Pons (tissue), 1 donor: ENCODE measurements at places on chromosomes 6 and 20.

DNA sequence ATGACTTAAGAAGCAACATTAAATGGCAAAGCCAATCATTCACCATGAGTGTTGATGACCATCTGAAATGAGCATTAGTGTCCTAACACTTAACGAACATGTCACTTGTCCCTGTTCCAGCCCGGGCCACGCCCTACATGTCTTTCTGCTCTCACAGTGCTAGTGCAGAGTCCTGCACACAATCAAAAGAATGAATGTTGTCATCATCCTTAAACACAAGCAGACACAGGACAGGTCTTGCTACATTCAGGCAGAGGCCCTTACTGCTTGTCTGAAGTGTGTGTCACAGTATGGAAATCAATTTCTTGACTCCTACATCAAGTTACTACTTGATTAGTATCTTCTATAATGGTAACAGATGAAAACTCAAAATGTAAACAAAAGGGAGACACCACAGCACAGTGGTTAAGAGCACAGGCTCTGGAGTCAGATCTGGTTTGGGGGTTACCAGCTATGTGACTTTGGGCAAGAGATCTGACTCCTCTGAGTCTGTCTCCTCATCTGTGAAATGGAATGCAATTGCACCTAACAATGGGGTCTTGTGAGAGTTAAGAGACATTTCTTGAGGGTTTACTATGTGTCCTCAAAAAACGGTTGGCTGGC is 17.4 kb downstream of the UBE2V1 start:
- no peak for DNase-seq

DNA sequence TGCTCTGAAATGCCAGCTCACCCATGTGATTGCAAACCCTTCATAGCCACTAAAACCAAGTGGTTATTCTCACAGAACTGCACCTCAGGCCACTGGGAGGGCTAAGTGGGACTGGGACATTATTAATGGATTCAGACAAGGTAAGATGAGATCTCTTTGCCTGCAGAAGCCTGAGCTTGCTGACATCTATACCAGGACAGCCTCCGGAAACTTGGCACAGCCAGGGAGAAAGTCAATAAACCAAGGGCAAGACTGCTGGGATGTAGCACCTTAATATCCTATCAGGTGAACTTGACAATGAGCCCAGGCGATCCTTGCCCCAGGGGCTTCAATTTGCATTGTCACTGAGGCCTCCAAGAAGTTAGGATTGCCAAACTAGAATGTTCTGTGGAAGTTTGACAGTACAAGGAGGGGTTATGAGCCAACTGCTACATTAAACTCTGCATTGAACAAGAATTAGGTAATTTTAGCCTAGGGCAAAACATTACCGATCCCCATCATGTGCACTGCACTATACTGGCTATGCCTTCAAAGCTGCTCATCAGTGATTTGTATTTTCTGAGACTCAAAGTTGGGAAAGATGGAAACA is 60.1 kb upstream of the RALGAPA2 start:
- no peak for DNase-seq

DNA sequence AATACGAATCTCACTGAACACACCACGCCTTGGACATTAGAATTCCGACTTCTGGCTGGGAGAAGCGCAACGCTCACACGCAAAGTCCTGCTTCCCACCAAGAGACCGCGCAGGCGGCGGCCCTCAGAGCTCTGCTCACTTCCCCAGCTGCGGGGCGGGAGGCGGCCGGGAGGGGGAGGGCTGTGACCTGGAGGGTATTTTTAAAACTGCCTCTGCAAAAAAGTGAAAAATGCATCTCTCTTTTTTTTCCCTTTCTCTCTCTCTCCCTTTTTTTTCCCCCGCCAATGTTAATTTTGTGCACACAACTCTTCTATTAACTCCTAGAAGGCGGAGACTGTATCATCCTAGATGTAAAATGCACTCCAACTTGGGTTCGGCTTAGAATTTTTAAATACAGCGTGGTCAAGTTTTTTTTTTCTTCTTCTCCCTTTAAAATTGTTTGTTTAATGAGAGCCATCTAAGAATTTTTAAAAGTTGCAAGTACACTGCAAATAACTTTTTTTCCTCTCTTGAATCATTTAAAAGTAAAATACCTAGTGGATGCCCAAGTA is 66.4 kb downstream of the STX11 start:
- no peak for DNase-seq

DNA sequence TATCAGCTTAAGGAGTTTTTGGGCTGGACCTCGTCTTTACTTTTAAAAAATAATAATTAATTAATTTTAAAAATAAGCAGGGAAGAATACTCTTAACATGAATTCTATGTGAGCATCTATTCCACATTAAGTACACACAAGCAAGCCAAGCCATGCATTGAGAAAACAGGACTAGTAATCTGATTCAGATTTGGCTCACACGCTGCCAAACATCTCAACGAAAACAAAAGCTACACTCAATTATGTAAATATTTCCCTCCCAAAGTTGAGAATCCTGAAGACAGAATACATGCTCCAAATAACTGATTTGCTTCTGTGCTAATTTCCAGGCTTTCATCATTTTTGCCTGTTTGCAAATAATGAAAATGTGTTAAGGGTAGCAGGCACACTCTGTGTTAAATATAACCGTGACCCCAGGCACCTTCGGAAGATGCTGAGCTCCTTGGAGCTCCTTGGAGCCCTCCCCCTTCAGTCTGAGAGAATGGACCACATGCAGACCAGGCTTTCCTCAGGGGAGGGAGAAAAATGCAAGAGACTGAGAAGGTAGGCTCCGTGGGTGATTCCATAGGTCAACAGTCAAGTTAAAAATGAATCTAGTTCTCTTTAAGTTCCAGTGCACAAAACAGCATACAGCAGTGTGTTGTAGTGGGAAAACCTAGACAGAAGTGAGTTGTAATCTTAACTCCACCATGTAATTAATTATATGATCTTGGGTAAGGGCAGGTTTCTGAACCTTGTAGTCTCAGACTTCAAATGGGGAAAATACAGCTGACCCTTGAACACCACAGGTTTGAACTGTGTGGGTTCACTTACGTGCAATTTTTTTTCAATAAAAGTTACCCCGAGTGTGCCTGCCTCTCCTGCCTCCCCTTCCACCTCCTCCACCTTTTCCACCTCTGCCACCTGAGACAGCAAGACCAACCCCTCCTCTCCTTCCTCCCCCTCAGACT is 161.3 kb upstream of the RREB1 start:
- DNase-seq = no peak

DNA sequence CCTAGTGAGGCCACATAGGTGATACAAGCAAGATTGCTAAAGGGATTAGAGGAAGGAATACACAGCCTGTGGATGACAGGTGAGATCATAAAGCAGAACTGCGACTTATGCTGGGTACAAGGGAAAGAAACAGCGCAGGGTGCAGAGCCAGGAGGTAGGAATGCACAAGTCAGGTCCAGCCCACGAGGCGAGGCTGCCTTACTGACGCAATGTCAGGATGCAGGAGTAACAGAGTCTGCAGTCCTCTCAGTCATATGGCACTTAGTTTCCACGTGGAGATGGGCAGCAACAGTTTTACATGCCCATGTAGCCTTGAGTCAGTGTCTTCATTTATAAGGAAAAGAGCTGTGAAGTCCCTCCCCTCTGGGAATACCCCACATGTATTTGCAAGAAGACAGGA is 210.9 kb downstream of the SYNE1 start:
- DNase-seq = no peak

GRCh38 chr6:72560721-72561593 is 60.9 kb upstream of the KCNQ5 start:
- DNase-seq = no peak

GRCh38 chr6:10413262-10413849 is 1.5 kb downstream of the TFAP2A start:
- DNase-seq = no peak

GRCh38 chr6:106608080-106608668 is 21.1 kb downstream of the RTN4IP1 start:
- DNase-seq = peak; percentile 42

GRCh38 chr6:108673153-108673552 is 112.4 kb downstream of the FOXO3 start:
- no peak for DNase-seq

DNA sequence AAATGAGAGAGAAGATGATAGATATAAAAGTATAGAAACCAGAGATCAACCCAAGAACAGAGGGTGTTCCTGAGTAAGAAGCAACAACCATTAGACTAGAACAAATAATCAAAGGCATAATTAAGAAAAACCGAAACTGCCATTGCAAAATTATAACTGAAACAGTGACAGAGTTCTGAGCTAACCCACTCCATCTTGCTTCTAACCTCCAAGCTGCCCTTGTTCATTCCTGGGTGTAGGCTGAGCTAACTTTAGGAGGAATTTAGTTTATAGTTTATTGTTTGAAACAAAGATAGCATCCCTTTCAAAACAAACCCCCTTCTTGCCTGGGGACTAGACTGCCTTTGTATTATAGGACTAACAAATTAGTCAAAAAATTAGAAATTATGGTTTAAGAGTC is 56.1 kb upstream of the PRND start:
- DNase-seq = no peak

DNA sequence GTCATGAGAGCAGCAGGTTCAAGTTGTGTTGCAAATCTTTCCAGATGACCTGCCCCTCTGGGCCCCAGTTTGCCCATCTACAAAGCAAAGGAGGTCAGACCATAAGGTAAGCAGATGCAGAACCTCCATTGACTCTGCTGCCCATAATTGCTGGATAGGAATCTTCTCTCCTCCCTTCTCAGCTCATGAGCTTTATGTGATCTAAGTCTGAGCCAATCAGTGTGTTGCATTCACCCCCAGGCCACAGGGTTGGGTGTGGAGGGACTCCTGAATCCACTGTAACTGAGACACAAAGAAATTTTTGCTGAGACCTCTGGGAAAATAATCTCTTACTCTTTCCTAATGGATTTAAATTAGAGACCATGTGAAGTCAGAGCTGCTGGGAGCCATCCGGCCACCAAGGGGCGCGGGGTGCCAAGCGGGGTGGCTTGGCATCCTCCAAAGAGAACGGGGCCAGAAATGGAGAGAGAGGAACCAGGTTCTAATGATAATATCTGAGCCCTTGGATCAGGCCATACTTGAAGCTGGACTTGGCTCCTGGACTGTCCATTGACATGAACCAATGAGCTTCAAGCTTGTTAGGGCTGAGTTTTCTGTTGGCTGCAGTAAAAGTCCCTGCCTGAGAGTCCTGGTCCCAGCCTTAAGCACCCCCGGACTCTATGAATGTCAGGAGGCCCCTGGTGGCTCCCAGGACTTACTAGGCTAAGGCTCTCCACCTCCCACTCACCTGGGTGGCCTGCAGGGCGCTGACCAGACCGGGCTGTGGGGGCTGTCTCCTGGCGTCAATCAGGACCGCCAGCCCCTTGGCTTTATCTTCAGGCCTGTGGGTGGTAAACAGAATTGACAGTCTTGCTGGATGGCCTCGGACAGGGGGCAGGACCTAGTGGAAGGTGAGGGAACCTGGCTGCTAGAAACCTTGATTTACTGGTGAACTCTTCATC is 32.8 kb downstream of the KIAA1755 start:
- DNase-seq = no peak

DNA sequence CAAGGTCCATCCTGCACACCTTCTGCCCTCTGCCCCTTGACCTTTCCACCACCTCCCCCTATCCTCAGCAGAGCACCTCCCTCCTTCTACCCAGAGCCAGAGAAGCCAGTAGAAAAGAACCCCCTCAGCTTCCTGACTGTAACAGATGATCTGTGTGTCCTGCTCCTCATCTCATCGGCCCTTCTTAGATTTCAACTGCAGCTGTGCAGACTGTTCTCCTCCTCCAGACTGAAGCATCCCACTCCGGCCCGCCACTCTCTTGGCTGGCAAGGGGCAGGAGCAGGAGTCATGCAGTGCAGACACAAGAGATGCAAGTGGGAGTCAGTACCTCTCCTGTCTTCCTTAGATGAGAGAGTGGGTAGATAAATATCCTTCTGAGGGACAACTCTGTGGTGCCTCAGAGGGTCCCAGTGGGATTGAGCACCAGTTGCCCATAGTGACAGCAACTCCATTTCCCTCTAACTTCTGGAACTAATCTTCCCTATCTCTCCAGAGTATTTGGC is 163.5 kb upstream of the MLN start:
- DNase-seq = no peak

GRCh38 chr20:38110525-38111178 is 54.4 kb downstream of the TGM2 start:
- DNase-seq = no peak

DNA sequence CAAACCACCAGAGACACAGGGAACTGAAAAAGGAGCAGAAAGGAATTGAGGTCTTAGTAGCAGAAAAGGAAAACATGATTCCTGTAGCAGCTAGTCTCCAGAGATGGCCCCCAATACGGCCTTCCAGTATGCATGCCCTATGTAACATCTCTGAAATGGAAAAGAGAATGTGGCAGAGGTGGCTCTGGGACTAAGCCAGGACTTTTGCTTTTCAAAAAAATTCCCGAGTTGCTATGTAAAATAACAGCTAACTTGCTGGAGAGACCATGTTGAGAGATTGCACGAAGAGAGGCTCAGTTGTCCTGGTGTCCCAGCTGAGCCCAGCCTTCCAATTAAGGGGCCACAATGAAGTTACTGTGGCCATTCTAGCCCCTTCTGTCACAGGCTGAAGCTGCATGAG is 27.7 kb downstream of the IL20RA start:
- no peak for DNase-seq

GRCh38 chr6:52373151-52373690 is 11.3 kb downstream of the PAQR8 start:
- peak; percentile 72 for DNase-seq
